Memory B cell (primary cell): ENCODE measurements at places on chromosomes 13 and 19.

DNA sequence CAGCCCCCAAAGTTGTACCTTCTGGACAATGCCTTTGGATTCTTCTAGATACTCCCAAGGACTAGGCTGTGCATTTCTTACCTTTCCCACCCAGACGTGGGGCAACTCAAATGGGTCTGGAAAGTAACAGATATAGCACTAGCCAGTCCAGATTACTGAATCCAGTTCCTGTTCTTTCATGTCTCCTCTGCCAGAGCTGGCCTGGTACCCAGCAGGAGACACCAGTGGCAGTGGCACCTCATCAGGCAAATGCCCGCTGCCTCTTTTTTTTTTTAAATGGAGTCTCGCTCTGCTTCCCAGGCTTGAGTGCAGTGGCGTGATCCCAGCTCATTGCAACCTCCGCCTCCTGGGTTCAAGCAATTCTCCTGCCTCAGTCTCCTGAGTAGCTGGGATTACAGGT lies 43.2 kb downstream of the N4BP2L2 start:
- DNase-seq, result no peak

DNA sequence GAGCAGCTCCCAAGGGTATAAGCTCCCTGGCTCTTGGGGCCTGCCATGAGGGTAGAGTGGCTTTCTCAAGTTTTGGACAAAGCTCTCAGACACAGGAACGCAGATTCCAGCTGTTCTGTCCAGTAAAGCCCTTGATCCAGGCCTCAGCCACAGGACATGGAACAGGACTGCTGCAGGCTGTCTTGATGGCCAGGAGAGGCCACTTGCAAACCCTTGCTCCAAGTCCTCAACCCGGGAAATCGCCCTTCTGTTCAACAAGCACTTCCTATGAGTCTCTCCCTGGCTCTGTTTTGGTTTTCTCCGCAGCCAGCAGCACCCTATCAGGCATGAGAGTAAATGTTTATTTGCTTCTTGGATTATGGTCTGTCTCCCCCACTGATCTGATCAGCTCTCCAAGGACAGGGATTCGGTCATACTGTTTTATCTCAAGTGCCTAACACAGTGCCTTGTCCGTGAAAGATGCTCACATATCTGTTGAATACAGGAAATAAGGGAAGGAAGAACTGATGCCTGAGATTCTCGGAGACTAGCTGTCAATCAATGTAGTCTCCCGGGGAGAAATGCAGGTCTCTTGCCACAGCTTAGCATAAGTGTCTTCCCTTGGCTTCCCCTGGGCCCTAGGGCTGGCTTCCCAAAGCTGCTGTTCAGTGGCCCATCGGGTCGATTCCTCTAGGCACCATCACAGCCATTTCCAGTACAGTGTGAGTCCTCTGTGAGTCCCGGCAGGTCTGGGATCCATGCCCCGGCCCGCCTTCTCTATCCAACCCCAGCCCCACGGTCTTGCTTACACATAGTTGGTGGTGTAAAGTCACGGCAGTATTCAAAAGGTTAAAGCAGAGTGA lies 90.8 kb downstream of the TSHZ3 start:
- no peak for DNase-seq

GRCh38 chr19:11479090-11479897 lies 1.6 kb downstream of the ELAVL3 start:
- DNase-seq, result no peak

- no peak for DNase-seq
Measured at GRCh38 chr19:23771761-23772674, 13.3 kb upstream of the ZNF681 start.

DNA sequence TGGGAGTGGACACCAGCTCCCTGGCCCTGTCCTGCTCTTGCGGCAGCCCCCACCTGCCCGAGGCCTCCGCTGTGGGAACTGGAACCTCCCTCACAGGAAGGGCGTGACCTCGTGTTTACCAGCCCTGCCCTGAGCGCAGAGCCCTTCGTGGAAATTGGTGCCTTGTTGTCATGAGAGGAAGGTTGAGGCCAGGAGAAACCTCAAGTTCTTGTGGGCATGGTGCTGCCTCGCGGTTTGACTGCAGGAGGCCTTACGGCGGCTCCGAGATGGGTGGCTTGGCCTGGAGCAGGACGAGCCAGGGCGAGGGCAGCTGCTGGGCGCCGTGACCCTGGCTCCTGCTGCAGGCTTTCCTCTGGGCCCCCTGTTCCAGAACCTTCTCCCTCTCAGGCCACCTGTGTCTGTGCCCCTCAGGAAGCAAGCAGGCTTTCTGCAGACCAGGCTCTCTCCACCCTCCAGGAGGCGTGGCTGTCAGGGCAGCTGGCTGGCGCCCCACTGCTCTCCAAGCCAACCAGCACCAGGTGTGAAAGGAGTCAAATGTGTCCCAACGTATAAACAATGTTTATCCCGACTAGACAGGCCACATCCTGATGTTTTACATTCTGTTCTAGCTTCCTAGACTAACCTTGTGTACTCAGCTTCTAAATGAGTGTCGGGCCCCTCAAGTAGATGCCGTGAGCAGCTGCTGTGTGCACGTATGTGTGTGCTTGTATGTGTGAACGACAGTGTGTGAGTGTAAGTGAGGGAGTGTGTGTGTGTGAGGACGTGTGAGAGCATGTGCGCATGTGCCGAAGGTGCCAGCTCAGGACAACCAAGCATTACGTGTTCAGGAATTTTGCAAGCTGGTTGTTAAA lies 10.4 kb upstream of the RASA3 start:
- DNase-seq, result no peak
